ENCODE measurements at places on chromosomes 7 and 10.

DNA sequence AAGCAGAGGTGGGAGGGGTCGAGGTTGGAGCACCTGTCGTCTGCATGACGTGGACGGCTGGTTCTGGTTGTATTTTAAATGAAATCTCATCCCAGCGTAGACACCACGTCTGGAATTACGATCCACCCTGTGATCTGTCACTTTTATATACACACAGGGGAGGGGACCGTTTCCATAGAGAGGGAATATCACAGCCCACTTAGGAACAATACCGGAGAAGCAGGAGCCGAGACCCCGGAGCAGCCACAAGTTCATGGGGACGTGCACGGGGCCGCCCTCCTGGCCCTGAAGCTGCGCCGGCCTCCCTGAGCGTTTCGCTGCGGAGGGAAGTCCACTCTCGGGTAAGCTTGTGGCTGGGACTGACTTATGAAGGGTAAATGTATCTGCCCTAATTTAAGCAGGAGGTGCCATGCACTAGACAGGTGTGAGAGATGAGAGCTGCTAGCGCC is at the start of gene UCN3:
Gene UCN3, plus strand, starts transcription at position 77 of the 449 bp plus-strand sequence. CDS start 8,755 bp downstream, outside the sequence.
- no peak for DNase-seq

DNA sequence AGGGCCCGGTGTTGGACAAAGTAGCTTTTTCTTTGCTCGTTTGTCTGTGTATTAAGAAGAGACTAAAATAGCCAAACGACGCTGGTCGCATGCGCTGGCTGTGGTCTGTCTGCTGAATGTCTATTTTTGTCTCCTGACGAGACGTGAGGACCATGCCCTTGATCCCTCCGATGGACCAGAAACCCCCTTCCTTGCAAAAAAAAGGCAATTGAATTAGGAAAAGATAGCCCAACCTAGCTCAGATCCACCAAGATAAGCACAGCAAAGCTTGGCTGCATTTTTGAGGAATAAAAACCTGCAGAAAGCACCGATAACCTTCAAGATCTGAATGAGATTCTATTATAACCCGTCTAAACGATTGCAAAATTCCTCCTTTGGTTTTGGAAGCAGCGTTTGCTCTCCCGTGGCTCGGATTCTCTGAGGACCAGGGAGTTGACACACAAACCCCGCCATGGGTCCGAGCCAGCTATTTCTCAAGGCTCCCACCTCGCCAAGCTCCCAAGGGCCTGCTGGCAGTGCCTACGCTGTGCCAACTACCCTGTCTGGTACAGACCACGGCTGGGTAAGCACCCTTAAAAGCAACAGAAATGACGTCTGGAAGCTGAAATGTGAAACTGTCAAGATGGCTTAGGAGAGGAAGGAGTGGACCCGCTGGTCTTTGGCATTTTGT is 17.7 kb upstream of the TTYH3 start:
- DNase-seq = no peak

GRCh38 chr10:68124718-68125117 is 15.4 kb downstream of the MYPN start:
- DNase-seq = no peak

DNA sequence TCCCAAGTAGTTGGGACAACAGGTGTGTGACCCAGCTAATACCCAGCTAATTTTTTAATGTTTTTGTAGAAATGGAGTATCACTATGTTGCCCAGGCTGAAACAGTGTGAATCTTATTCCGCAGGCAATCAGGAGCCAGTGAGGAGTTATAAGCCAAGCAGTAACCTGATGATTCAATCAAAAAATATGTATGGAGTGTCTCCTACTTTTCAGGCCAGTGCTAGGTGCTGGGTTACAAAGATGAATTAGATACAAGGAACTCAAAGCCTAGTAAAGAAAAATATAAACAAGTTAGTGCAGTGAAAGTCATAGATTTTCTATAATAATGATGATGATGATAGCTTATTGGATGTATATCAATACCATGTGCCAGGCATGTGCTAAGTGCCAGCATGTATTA is 13.2 kb upstream of the IFRD1 start:
- no peak for DNase-seq

Data from GM13977 (cell line).